ENCODE measurements at places on chromosomes 3 and 15.

DNA sequence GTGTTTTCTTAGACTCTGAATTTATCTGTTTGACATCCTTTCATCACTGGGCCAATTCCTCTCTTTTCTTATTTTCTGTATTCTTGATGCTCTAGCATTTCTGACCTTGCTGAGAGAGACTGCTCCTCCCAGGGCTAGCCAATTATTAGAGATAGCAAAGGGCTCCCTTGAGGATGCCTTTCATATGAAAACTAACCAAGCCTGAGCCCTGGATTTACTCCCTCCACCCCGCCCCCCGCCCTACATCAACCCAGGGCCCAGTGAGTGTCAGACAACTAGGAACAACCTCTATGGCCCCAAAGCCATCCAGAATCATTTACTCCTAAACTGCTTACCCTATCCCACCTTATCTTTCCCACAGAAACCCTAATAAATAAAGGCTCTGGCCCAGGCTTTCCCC, 69.7 kb upstream of the LARS2 start:
- DNase-seq = no peak

GRCh38 chr15:50055750-50056157, 63.3 kb downstream of the ATP8B4 start:
- DNase-seq = no peak

DNA sequence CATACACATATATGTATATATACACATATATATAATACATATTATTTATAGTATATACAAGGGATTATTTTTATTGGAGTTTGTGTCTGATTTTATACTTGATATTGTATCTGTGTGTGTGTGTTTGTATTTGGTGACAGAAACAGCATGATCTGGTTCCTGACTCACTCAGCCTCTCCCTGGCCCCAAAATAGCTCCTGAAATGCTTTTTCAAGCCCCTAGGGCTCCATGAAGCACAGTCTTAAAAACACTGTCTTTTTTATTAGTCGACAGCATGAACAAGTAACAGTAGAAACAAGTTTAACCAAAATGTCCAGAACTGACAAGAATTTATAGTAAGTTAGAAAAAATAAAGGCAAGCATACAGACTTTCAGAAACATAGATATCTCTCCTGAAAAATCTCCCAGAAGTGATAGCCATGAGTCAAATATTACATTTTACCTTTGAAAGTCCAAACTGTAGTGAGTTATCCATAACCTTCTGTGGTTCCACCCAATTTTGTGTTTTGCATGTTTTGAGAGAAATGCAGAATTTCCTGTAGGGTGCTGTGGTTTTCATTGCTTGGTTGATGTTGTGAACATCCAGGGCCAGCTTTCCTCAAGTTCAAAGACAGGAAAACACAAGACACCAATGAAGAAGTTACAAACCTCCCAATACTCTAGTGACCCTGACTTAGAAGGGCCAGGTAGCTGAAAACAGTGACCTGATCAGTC, 98.5 kb upstream of the CCDC80 start:
- no peak for DNase-seq

DNA sequence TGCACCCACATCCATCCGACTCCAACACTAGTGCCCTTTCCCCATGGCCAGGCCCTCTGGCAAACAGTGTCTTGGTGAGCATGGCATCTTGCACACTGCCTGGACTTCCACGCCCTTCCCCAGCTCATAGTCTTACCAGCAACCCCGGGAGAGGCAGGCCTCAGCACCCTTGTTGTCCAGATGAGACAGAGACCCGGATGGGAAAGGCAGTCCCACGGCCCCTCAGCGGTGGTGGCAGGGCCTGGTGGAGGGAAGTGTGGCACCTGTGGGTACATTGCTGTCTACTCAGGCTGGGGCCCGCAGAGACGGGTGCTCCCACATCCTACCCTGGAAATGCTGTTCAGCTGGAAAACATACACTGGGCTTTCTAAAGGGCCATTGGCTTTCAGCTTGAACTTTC, 28.4 kb downstream of the HDAC11 start:
- DNase-seq = no peak

GRCh38 chr3:192841428-192841827, 76.2 kb downstream of the MB21D2 start:
- no peak for DNase-seq

- DNase-seq = no peak
Measured at GRCh38 chr3:76307556-76307955, 522.2 kb upstream of the ZNF717 start.

DNA sequence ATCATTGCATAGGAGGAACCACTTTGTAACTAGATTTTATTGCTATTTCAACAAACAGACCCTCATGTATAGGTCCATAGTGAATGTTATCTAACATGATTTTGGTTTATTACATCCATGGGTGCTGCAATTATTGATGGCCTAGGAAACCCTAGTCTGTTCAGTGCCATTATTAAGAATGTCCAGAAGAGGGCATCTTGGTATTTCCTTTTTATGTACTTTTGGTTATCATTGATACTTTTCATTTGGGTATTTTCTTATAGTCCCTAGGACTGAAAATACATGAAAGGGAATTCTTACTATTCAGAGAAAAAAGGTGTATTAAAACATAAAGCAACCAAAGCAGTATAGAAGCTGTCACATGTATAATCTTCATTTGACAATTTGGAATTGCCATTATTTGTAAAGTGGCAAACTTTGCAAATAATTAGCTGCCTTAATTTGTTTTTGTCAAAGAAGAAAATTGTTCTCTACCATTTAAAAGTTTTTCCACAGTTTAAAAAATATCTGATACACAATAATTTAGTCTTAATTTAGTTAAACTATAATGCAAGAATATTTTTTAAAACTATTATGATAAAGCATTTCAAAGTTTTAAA, 48.7 kb downstream of the CNOT10 start:
- peak; percentile 28 for DNase-seq

Data from NCI-H146 (cell line).